ENCODE measurements at places on chromosomes 7 and 10.

DNA sequence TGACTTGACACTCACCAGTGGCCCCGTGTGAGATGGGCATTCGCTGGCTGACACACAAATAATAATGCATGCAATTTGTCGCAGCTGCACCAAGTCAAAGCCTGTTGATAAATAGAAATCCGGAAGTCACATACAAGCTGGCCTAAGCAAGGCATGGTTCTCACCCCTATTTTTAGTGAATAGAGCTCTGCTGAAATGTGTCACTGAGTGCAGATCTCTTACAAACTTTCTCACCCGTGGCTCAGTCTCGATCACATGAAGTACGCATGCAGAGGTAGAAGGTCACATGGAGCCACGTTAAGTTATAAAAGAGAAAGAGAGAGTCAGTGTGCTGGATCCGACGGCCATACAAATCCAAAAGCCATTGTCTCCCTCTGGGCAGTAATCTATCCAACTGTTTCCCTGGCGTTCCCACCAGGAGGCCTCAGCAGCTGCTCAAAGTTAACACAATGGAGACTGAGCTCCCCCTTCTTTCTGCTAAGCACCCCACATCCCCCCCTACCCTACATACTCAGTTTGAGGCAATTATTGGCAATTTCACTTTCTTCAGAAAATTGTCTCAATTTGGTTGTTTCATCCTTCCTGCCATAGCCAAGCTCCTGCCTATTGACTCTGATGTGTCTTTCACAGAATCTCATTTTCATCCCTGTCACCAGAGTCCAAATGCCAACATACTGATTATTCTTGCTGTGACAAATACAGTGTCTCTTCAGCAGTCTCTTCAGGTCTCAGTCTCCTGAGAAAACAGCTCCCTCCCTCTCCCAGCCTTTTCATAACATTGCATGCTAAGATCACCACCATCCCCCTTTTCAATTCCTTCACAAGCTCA, 473.3 kb upstream of the NRP1 start:
- no peak for DNase-seq

DNA sequence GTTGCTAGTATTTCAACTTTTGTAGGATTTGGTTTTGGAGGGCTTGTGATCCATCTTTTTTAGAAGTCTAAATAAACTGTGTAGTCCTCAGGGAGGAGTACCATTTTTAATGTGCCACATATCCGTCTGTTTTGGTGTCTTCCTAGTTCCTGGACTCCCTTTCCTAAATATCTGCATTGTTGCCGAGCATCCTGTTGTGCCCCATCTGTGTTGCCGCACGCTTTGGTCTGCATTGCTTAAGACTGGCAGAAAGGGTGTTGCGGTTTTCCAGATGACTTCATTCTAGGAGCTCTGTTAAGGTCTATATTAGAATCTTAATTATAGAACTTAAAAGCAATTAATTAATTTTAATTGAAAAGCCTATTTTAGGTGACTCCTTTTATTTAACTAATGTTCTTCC, 49.4 kb downstream of the RBM33 start:
- DNase-seq, result no peak

GRCh38 chr7:34059136-34059828, 153.9 kb downstream of the BMPER start:
- no peak for DNase-seq

- no peak for DNase-seq
Observed at GRCh38 chr10:128763588-128763987, 637.4 kb upstream of the MKI67 start.

GRCh38 chr7:4759211-4759610, 16.2 kb upstream of the AP5Z1 start:
- no peak for DNase-seq

GRCh38 chr7:115410972-115411686, 489.2 kb downstream of the MDFIC start:
- no peak for DNase-seq

DNA sequence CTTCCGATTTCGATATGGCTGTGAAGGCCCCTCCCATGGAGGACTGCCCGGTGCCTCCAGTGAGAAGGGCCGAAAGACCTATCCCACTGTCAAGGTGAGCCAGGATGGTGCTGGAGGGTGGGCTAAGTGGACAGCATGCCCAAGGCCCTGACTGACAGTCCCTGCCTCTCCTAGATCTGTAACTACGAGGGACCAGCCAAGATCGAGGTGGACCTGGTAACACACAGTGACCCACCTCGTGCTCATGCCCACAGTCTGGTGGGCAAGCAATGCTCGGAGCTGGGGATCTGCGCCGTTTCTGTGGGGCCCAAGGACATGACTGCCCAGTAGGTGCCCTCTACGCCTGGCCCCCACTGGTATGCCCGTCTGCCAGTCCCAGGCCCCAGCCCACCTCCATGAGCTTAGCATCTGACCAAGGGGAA, 1.2 kb downstream of the NFKB2 start:
- DNase-seq, result no peak

All from activated T-cell treated with anti-CD3 and anti-CD28 coated beads for 1 hour (primary cell).